ENCODE measurements at places on chromosomes 3 and 15.

- DNase-seq = no peak
Observed at GRCh38 chr3:179729086-179729485, 76.2 kb downstream of the USP13 start.

GRCh38 chr15:101724675-101725005 lies 367 bp upstream of the TARS3 start:
- DNase-seq = no peak

- DNase-seq = no peak
Observed at GRCh38 chr15:79294075-79294474, 11.6 kb downstream of the ANKRD34C start.

GRCh38 chr3:48837163-48837562 lies 10.5 kb downstream of the PRKAR2A start:
- no peak for DNase-seq
